ENCODE measurements at places on chromosomes 5 and 9. TPM values are rescaled to one million over a fixed set of nuclear protein-coding genes. Genes with fewer than 3 reads are reported as not detected.

SGCD gene
- total RNA-seq: 106 TPM

TEX53 gene
- not detected for total RNA-seq

- DNase-seq: no peak
Measured at GRCh38 chr5:126030698-126031097, 392.5 kb upstream of the GRAMD2B start.

GRCh38 chr5:6222121-6222520 lies 156.2 kb downstream of the MED10 start:
- no peak for DNase-seq

DNA sequence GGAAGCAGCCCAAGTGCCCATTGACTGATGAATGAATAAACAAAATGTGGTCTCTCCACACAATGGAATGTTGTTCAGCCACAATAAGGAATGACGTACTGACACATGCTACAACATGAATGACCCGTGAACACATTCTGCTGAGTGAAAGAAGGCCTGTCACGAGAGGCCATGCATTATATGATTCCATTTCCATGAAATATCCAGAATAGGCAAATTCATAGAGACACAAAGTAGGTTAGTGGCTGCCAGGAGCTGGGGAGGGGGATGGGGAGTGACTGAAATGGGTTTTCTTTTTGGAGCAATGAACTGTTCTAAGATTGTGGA lies 41.4 kb downstream of the BICD2 start:
- DNase-seq: peak; percentile 87

DNA sequence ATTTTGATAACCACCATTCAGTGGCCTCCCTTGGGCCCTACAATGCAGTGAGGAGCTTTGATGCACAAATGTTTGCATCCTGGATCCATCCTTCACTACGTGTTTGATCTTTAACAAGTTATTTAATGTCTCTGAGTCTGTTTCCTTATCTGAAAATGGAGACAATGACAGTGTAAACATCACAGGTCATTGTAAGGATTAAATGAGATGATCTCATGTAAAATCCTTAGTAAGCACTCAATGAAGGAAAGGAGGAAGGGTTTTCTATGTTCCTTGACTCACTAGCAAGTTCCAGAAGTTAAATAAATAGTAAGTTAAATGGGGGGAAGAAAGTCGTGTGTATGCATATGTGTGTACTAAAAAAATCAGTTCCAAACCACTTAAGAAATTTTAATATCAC lies 9.8 kb upstream of the SLC36A3 start:
- no peak for DNase-seq

Data from urinary bladder (tissue), 4 donors.